ENCODE measurements at places on chromosomes 4 and X.

- no peak for DNase-seq
These were observed 21.7 kb upstream of the CD40LG start for GRCh38 chrX:136626237-136626636.

DNA sequence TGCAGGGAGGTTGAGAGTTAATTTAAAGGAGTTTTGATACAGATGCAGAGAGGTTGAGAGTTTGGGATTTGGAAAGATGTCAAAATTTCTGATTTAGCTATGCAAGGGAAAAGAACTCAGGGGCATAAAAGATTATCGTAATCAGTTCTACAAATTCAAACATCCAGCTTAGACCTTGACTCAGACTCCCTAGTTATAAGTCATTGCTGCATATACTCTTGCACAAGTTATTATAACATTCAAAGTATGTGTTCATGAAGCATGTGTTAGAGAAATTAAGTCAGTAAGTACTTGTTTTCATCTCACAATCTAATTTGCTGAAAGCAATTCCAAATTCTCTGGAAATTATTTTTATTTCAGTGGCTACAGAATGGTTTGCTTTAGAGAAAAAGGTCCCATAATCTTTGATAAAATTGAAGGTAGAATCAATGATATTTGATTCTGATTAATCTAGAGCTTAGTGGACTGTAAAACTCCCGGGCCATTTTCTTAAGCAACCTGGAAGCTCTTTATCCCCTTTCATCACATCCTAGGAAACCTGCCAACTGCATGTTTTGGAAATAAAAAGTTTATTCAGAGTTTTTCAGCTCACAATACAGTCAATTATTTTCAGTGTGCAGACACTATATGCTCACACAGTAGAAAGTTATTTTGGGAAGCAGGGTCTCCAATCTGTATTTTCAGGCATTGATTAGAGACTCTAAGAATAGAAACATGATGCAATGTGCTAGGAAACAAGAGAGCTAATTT lies 132.9 kb upstream of the SPANXC start:
- DNase-seq = no peak

DNA sequence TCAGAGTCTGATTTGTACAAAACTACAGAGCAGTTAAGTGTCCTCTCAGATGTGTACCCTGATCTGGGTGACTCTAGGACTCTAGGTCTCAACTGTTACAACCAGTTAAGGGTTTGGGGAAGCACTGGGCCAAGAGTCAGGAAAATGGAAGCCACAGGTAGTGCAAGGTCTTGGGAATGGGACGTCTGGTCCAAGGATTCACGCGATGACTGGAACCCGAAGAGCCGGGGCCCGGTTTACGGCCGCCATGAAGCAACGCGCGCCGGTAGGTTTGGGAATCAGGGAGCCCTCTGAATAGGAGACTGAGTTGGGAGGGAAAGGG lies 321 bp upstream of the HPRT1 start:
- peak; percentile 43 for DNase-seq

GRCh38 chr4:144645631-144646522 lies at the start of gene HHIP:
Gene HHIP, plus strand, starts transcription at chr4:144646156. Its CDS starts 520 bp downstream, at chr4:144646676.
- peak; percentile 65 for DNase-seq

DNA sequence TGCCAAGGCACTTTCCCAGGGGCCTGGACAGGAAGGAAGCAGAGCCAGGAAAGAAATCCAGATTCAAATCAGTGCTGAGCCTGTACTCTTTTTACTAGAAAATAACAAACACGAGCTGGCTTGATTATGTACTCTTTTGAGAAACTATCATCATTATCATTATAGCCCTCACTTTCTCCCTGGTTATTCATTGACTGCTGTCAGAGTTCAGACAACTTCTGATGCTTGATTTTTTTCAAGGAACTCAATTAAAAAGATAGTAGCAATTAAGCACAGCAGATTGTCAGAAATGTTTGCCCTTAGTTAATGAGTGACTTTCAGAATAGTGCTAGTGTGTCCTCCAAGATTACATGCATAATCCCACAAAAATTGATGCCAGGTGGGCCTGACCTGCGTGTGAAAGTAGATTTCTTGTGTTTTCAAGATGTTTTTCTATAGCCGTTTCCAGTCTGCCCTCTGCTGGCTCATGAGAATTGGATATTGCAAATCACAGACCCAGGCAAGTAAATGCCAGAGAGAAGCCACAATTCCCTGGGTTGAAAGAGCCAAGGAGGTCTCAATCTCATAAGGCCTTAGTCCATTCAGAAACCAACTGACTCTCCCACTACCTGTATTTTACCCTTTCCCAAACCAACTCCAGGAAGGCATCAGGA lies 14.3 kb upstream of the PNPLA4 start:
- peak; percentile 52 for DNase-seq

- DNase-seq = no peak
These were observed 78.5 kb downstream of the SCLT1 start for GRCh38 chr4:129014566-129015509.

DNA sequence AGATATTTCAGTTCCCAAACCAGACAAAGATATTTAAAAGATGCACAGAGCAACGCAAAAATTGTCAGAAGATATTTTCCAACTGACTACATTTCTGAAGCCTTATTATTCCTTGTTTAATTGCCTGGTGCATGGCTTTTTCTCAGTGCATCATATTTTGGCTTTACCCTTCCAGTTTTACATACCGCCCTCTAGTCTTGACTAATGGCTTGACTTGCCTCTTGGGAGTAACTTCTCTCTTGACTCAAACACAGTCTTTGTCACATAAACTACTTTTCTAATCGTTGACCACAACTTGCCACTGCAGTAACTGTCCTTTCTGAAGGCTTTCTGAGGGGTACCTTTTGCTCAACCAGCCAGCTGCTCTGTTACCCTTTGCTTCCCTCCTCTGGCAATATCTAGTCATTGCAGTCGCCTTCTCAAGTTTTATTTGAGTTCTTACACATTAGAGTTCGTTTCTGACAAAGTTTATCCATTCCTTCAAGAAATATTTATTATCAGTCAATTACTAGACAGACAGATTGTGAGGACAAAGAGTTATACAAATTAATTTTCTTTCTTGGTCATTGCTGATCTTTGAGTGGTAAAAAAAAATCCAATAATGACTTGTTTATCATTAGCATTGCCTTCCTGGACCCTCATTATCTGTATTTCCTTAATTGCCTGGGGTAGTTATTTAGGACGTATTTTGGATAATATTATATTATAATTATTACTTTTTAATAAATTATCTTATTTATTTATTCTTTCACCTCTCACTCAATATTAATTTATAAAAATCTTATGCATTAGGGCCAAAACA lies 506.9 kb upstream of the PCDH10 start:
- peak; percentile 55 for DNase-seq

DNA sequence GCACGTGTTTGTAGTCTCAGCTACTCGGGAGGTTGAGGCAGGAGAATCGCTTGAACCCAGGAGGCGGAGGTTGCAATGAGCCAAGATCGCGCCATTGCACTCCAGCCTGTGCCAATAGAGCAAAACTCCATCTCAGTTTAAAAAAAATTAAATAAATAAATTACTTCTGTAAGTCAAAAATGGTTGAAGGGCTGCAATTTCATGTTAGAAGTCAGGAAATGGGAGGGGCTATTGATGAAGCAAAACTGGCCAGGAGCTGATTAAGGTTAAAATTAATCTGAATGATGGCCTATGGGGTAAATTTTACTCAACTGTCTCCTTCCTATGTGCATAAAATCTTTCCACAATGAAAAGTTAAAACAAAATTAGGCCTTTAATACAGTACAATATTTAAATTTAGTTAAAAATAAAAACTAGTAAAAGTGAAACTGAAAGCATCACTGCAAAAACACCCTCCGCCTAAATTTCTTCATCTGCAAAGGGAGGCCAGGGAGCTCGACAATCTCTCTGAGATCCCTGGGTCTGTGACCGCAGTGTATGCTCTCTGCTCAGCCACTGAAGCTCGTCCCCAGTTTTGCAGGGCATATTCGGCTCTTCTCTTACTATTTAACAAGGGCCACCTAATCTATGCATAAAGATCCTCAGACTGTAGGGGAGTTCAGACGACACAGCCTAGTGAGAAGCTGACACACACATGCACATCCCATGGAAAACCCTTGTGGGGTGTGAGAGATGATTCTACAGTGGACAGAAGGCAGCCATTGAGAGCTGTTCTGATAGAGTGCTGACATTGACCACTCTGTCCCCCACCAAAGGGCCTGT lies 57.2 kb downstream of the IRF2 start:
- no peak for DNase-seq

DNA sequence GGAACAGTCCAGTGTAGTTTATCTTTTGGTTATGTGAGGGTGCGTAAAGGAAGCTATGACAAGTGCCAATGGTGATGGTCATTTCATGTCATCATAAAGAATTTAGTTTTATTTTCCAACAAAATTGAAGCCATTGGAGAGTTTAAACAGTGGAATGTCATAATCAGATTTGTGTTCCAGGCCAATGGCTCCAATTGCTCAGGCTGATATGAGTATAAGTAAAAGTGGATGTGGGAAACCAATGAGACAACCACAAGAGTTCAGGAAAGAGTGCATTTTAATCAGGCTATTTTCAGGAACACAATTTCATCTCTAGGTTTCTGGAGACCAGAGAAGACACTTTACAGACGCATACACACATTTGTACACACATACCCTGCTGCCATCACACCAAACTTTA lies 20.7 kb downstream of the SPANXC start:
- DNase-seq = no peak

- no peak for DNase-seq
These were observed 393 bp downstream of the SH3KBP1 start for GRCh38 chrX:19886883-19887531.

- DNase-seq = no peak
These were observed 498 bp downstream of the RBMX start for GRCh38 chrX:136880003-136880451.

- no peak for DNase-seq
These were observed 133.3 kb downstream of the PJA1 start for GRCh38 chrX:69031971-69032391.

- DNase-seq = no peak
These were observed 61.3 kb upstream of the SCOC start for GRCh38 chr4:140312100-140312499.

DNA sequence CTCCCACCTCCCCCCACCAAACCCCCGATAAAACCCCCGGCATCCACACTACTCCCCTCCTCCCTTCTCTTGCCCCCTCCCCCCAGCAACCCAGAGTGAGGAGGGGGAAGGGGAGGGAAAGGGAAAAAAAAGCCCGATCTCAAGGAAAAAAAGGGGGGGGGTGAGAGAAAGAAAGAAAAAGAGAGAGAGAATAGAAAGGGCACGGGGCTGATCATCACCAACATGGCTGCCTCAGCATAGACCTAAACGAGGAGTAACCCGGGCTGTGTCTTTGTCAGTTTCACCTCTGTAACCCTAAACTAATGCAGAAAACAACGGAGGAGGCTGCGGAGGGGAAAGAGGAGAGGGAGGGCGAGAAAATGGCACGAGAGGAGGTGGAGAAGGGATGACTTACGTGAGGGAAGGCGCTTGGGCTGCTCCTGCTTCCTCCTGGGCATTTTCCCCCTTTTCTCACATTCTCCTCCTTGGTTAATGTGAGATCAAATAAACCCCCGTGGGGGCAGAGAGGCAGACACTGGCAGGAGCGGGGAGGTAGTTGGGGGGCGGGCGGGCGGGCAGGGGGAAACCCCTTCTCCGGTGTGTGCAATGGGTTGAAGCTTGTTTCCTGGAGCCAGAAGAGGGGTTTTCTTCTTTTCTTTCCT lies 532 bp downstream of the ZNF827 start:
- DNase-seq = peak; percentile 29

DNA sequence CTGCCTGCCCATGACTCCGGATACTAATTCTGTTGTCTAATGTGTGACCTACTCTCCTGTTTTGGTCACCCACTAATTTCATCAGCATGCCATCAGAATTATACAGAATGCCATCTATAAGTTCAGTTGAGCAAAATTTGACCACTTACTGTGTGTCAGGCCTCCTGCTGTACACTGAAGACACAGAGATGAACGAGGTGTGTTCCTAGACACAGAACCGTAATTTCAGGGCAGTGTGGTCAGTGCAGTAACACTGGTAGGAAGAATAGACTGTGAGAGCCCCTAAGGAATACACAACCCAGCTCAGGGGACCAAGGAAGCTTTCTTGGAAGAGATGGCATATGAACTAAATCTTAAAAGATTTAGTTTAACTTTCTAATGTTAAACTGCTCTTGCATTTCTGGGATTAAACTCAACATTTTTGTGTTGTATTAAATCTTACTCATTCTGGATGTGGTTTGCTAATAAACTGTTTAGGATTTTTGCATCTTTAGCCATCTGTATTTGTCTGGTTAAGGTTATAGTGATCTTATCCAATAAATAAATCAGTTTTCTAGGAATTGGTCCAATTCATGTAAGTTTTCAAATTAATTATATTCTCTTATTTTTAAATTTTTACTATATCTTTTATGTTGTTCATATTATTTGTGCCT lies 34.3 kb downstream of the KANTR start:
- no peak for DNase-seq

DNA sequence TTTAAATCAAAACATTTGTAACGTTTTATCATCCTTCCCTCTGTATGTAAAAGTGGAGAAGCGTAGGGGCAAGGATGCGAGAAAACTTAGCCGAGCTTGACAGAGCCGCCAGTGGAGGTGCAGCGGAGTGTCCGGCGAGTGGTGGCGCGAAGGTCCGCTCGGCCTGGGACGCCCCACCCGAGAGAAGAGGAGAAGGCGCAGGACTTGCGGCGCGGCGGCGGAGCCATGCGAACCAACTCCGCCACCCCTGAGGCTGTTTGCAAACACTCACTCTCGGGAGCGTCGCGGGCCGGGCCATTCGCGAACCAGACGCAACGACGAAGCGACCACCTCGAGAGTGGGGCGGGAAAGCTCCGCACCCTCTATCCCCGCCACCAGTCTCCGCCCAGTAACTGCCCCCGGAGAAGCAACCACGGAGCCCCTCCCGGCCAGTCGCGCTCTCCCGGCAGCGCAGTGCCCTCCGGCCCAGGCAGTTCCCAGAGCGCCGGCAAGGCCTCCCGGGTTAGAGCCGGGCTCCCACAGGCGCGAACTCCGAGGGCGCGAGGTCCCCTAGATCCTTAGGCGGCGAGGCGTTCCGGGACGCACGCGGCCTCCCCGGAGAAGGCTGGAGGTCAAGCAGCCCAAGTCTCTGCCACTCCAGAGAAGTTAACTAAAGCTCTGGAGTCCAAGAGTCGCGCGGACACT lies 2.3 kb upstream of the MAB21L2 start:
- DNase-seq = peak; percentile 68

DNA sequence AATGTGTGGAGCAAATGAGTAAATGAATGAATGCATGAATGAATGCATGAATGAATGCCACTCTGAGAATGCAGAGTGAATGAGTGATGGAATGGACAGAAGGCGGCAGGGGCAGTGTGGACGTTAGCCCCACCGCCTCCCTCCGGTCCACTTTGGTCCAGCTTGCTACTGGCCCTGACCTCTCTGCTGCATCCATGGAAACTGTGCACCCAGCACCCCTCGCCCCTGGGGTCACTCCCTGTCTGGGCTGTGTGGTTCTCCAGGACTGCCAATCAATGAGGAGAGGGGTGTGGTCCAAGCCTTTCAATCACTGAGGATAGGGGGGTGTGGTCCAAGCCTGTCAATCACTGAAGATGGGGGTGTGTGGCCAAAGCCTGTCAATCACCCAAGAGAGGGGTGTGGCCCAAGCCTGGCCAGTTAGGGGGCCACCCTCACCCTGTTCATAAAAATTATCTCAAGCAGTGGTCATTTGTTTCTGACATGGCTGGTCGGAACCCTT lies 39.2 kb upstream of the ASMTL start:
- DNase-seq = peak; percentile 16
